ENCODE measurements at places on chromosomes 7 and 10. TPM values are rescaled to one million over a fixed set of nuclear protein-coding genes. Genes with fewer than 3 reads are reported as not detected.

PTF1A gene
- total RNA-seq, result not detected

PSMC2 gene
- 151 TPM for total RNA-seq

LIPF gene
- not detected for total RNA-seq

PHYHIPL gene
- 0.36 TPM for total RNA-seq

TMEM130 gene
- total RNA-seq, result 0.29 TPM

SNCG gene
- total RNA-seq, result 9.9 TPM

RARRES2 gene
- not detected for total RNA-seq

POU6F2 gene
- not detected for total RNA-seq

PTN gene
- total RNA-seq, result not detected

FLNC gene
- total RNA-seq, result 5.7 TPM
